ENCODE measurements at places on chromosomes 7 and 10.
A peak's percentile ranks its signal among the peaks of the same experiment; 100 is the strongest.

GRCh38 chr7:151374139-151374538 lies 32.5 kb downstream of the NUB1 start:
- DNase-seq = no peak

DNA sequence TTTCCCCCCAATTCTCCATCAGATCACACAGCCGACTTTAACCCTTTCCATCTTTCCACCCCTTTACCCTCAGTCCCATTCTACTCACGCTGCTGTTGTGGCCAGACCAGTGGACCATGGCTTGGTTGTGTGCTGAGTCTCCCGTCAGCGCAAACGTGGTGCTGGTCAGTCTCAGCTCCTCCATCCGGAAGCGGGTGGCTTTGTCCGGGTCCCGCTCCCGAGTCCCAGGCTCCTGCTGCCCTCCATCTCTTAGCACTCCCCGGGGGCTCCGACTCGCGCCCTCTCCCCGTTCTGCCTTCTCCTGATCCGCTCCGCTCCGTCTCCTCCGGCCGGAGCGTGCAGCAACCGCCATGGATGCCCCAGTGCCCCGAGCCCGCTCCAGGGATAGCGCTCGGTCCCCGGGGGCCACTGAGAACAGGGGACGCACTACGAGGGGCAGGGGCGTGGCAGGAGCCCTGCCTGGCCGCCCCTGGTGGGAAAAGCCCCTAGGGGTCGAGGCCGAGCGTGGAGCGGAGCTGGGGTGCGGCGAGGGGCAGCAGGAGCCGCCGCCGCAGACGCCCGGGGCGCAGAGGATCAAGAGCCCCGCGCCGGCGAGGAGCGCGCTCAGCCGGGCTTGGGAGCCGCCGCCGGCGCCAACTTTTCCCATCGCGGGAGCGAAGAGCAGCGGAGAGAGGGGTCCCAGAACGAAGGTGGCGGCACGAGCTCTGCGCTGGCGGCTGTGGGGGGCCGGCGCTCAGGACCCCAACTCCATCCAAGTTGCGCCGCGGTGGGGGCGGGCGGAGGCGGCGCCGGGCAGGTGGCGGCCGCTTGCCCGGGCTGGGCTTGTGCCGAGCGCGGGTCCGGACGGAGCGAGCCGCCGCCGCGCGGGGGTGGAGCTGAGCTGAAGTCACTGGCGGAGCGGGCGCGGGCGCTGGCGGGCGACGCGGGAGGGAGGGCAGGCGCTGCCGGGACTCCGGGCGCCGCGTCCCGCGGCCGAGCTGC lies at the start of gene SORCS1:
Gene SORCS1 (minus strand): TSS at position 826 of the 981 bp plus-strand sequence.
- peak; percentile 28 for DNase-seq

DNA sequence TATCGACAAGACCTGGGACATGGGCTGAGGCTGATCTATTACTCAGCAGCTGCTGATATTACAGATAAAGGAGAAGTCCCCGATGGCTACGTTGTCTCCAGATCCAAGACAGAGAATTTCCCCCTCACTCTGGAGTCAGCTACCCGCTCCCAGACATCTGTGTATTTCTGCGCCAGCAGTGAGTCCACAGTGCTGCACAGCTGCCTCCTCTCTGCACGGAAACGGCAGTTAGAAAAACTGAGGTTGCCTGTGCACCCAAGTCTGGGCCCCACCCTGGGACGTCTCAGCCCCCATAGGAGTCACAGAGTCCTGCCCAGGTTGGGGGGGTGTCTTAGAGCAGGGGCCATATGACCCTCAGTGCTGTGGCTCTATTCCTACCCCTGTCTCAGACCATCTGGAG lies 167.4 kb upstream of the PRSS58 start:
- DNase-seq = no peak

- DNase-seq = no peak
These were observed 97.9 kb downstream of the GAD2 start for GRCh38 chr10:26314265-26315013.

GRCh38 chr7:71626206-71626605 lies 494.3 kb downstream of the GALNT17 start:
- DNase-seq = no peak

DNA sequence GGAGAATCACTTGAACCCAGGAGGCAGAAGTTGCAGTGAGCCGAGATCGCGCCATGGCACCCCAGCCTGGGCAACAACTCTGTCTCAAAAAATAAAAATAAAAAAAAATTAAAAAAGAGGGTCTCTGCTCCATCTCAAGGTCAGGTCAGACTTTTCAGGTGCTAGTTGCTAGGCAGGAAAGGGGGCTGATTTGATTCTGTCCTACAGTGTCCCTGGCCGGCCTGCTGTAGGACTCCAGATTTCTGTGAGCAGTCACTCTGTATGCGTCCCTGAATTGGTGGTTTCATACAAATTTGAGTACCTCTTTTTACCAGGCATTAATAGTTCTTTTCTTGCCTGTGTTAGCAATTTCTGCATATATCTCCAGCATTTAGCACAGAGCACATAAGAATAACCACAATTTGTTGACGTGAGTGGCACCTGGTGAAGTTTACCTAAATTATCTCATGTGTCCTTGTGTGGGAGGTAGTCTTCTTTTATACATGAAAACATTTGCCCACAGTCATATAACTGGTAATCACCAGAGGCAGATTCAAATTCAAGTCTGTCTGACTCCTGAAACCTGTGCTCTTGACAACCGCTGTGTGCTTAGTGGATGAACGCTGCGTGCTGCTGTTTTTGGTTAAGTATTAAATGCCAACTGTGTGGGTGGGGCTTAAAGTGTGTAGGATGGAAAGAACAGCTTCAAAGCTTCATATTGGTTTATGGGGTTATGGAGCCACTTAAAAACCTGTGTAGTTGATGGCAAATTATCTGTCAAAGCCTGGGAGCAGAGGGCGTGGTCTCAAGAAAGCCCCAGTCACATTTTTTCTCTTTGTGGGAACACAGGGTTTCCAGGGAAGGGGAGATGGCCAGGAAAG lies 3.2 kb upstream of the ZNF775 start:
- no peak for DNase-seq

DNA sequence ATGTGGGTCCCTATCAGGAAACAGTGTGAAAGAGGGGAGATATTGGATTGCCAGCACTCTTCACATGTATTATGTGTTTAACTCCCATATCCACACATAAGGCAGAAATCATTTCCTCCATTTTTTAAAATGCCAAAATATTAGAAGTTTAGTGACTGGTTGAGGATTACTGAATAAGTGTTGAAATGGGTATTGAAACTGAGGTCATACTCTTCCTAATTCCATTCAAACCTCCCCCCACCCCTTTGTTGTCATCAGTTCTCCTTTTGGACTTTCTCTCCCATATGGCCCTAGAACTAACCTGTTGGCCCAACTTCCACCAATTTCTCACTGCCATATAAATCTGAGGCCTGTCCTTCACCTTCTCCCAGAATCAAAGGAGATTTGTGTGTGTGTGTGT lies 81.6 kb downstream of the EVX1 start:
- no peak for DNase-seq

DNA sequence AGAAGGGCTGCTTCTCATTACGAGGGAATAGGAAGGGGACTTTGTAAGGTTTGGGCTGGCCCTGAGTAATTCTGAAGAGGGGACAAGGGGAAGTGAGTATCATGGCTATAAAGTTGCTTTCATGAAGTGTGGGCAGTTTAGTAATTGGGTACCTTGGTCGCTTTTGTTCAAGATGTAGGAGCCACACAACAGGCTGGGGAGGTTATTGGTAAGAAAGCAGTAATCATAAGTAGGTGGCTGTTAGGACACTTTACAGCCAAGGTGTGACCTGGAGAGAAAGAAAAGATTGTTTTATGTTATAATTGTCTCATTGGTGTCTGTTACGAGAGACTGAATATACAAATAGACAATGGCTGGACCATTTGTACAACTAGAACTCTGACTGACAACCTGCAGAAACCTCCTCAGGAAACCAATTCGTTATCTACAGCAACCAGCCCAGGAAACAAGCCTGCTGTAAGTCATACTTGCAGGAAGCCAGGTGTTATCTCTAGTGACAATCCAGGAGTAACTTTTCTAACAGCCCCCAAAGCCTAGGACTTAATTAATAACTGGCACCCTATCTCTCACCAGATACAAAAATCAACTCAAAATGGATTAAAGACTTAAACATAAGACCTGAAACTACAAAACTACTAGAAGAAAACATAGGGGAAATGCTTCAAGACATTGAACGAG lies 5.0 kb upstream of the CCM2 start:
- no peak for DNase-seq

GRCh38 chr10:112471878-112472487 lies 25.0 kb downstream of the VTI1A start:
- DNase-seq = peak; percentile 30

DNA sequence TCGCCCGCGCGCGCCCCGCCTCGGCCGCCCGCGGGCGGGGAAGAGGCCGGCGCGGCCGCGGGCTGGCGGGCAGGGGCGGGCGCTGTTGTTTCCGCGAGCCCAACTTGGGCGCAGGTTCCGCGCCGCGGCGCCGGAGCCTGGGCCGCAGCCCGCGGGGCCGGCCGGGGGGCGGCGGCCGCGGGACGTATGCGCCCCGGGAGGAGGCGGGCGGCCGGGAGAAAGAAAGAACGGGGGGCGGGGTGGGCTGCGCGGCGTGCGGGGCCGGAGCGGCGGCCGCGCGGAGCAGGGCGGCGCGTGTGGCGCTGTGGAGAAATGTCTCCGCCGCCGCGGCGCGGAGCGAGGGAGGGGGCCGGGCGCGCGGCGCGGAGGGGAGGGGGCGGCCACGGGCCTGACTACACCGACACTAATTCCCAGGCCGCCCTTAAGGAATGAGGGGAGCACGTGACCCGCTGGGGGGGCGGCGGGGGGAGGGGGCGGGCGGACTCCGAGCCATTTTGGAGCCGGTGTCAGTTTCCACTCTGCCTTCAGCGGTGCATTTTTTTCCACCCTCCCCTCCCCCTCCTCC lies at the start of gene BMI1:
Gene BMI1 (plus strand): TSS at position 509 of the 565 bp plus-strand sequence. CDS start 5,351 bp downstream, outside the sequence.
- DNase-seq = peak; percentile 88

- DNase-seq = no peak
These were observed 323.6 kb downstream of the GFRA1 start for GRCh38 chr10:115949282-115949844.

DNA sequence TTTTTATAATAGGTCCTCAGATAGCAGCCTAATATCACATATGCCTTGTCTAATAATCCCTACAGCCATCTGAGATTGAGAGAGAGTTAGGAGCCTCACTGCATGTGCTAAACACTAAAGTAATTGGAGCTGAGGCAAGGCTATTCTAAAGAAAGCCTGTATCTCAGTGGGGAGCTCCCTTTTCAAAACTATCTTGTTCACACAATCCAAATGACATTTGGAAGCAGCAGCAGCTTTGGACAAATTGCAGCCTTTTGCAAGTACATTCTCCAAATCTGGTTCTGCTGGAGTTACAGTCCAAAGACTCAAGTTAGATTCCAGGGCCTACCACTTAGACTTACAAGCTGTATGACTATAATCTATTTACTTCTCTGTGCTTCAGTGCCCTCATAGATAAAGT lies 104.5 kb downstream of the MACC1 start:
- no peak for DNase-seq

- DNase-seq = no peak
These were observed 129.6 kb downstream of the NEURL1 start for GRCh38 chr10:103622935-103623574.

- DNase-seq = no peak
These were observed 7.6 kb upstream of the GRID2IP start for GRCh38 chr7:6558837-6559236.

- DNase-seq = no peak
These were observed 139.4 kb upstream of the AKR1E2 start for GRCh38 chr10:4686644-4686996.

DNA sequence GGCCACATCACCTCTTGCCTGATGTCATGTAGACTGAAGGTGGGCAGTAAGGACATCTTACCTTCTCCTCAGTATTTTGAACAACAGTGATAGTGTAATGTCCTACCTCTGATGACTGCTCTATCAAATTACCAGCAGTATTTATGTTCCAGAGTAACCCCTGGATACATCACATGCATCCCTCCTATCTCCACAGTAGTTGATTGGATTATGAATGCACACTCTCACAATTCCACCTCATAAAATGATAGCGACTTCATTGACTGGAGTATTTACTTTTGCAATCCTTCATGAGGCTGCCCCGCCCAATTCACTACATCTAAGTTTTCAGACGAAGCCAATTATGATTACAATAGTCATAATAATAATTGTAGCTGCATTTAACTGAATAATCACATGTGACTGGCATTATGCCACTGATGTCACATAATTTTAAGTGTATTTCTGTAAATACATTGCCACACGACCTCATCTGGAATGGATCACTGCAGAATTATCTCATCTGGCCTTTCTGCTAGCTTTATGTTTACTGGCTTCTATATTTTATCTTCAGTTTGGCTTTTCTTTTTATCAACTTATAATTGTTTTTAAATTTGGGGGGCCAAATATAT lies 268.9 kb downstream of the SLC25A13 start:
- DNase-seq = no peak

GRCh38 chr10:22317076-22317370 lies 835 bp downstream of the COMMD3 start:
- DNase-seq = no peak

DNA sequence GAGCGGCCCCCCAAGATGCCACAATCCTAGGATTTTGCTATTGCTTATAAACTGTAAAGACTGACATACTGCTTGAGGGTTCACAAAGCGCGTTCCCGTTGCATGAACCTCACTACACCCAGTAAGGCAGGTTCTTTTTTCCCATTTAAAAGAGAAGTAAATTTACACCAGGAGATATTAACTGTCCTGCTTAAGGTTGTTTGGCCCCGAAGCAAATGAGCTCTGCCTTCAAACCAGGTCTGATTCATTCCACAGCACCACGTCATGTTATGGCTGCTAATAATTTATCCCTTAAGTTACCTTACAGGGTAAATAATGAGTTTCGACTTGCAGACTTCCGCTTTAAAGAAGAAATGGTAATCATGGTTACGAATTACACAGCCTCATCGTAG lies 559 bp upstream of the FKBP14 start:
- DNase-seq = peak; percentile 44

DNA sequence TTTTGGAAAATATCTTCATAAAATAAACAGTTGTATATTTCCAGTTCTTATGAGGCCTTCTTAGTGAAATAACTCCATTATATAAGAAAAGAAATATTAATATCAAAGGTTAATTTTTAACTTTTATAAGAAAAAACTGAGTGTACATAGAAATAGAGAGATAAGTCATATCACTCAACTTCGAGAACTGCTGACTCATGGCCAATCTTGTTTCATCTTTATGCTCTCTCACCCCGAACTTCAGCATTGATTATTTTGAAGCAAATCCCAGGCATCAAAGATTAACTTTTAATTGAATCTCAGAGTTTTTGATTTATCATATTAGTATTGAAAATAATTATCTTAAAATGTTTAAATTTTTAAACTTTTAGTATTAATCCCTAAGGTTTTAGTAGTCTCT lies 527.1 kb downstream of the GFRA1 start:
- DNase-seq = no peak

DNA sequence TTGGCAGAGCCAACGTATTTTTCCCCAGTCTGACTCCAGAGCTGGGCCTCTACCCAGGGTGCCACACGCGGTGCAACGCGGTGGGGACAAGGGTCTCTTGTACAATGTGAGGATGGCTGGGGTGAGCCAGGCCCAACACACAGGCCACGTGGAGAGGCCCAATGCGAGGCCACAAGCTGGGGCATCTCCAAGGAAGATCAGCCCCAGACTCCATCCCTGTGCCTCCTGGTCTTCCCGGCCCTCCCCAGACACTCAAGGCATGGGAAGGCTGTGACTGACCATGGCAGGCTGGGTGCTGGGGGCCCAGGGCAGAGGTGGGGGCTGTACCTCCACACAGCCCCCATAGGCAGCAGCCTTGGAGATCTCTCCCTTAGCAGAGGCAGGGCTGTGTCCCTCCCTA lies 135.3 kb upstream of the FAM20C start:
- no peak for DNase-seq
